ENCODE measurements at places on chromosomes 2 and 18.
A peak's percentile ranks its signal among the peaks of the same experiment; 100 is the strongest.

GRCh38 chr2:9231291-9232165, 24.9 kb downstream of the ASAP2 start:
- DNase-seq, result no peak

GRCh38 chr2:25168256-25169072, at the start of gene POMC:
Gene POMC (minus strand): TSS chr2:25168580. CDS start chr2:25164772, 3,808 bp downstream.
- no peak for DNase-seq

- no peak for DNase-seq
These were observed 131.5 kb downstream of the MAIP1 start for GRCh38 chr2:200086911-200087310.

- no peak for DNase-seq
These were observed 48.1 kb upstream of the VPS54 start for GRCh38 chr2:64067326-64067725.

GRCh38 chr2:43333101-43333655, 106.8 kb upstream of the ZFP36L2 start:
- no peak for DNase-seq

DNA sequence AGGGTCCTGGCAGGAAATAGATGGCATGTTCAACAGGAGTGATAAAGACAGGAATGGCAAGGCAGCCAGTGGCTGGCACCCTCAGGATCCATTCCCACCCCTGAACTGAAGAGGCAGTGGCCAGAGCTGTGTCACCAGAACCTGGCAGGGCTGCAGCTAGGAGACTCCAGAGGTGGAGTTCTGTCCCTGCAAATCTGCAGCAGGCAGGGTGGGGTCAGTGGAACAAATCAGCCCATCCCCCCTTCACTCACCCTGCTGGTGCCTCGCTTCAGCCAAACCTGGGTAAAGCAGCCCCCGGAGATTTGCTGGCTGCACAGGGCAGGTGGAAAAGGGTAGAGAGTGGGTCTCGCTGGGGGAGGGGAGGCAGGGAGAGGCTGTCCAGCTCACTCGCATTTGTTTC, 12.7 kb downstream of the INPP5D start:
- no peak for DNase-seq

DNA sequence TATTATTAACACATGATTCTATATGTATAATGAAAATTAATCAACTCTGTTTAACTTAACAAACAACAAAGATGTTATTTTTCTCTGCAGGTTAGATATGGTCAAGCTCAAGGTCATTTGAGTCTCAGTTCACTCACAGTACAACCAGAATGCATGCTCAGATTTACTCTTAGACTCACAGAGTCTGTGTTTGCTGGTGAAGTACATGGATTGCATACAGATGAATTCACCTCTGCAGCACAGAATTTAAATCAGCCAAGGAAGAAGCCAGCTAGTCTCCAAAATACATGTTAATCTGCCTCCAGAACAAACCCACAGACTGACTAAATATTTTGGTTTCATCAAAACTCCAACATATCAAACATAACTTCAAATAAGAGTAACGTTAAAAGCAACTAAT, 424.5 kb downstream of the RAD51AP2 start:
- DNase-seq, result no peak

DNA sequence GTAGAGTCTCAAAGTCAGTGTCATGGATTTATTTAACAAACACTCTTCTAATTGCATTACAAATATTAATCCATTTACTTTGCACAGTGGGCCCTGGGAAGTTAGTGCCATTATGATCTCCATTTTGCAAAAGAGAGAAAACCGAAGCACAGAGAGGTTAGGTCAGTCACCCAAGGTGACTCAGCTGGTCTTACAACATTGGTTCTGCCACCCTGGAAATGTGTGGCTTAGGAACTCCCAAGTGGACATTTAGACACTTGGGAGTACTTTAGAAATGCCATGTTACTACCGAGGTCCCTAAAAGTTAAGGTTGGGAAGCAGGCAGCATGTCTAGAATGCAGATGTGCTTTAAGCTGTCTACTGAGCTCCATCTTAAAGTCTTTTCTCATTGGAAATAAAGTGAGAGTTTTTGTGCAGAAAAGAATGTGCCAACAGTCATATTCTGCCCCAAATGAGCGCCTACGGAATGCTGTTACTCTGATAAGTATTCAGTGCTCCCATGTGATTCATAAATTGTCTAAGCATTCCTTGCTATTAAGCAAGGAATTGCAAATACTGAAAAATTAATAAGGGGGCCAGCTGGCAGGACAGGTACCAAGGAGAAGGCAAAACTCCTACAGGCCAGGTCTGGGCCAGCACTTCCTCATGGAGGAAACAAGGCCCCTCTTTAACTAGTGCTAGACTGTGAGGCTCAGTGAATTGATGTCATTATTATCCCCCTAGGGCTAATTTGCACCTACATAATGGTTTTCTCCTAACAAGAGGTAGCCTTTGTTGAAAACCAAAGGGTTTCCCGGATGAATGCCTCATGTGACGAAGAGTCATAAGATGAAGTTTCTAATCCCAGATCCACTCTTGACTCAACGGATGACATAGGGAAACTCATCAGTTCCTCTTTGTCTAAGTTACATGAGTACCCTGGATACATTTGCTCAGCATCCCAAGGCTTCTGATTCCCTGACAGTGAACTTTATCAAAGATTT, 16.3 kb downstream of the NRP2 start:
- no peak for DNase-seq

DNA sequence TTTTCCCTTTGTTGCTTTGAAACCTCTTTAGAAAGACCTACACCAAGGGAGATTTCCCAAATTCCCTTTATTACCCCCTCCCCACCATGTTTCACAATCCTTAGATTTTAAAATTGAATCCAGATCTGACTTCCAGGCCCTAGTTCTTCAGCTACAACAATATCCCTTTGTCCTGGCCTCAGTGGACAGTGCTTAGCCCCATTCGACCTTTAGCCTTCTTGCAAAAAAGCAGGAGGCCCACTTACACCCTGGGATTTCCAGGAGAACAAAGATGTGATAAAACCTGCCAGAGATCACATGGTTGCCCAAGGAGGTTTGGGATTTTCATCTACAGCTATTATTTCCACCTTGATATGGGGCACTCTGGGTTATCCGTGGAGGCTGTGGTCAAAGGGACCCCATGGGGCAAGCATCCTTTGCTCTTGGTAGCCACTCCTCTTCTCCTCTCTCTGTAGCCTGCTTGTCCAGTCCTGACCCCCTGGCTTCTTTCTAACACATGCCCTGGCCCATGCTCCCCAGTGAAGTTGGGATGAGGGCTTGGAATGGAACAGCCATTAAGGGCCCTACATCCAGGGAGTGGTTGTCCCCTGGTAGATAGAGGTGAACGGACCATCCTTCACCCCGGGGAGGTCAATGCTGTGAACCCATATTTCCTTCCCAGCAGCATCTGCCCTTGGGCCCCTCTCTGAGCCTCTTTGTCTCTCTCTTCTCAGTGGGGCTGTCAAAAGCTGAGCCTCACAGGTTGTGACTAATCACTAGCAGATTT, 267.4 kb downstream of the DYSF start:
- DNase-seq, result no peak

GRCh38 chr2:170567429-170567828, 147.7 kb upstream of the SP5 start:
- no peak for DNase-seq

GRCh38 chr2:240850756-240851077, 17.9 kb upstream of the AGXT start:
- DNase-seq, result no peak

GRCh38 chr2:33213244-33213643, 263.2 kb upstream of the RASGRP3 start:
- DNase-seq, result no peak

GRCh38 chr2:10646153-10646552, 43.6 kb downstream of the NOL10 start:
- no peak for DNase-seq

GRCh38 chr2:72146347-72147302, 1.0 kb downstream of the CYP26B1 start:
- peak; percentile 44 for DNase-seq

GRCh38 chr2:80354858-80355257, 50.3 kb upstream of the LRRTM1 start:
- no peak for DNase-seq

GRCh38 chr2:37831081-37831780, 93.9 kb upstream of the RMDN2 start:
- DNase-seq, result peak; percentile 75

- DNase-seq, result no peak
These were observed 37.0 kb downstream of the SMAD7 start for GRCh38 chr18:48913775-48914174.

GRCh38 chr2:141020346-141020745, 1110.5 kb downstream of the LRP1B start:
- no peak for DNase-seq

- no peak for DNase-seq
These were observed 100.3 kb upstream of the TFPI start for GRCh38 chr2:187654535-187654934.

DNA sequence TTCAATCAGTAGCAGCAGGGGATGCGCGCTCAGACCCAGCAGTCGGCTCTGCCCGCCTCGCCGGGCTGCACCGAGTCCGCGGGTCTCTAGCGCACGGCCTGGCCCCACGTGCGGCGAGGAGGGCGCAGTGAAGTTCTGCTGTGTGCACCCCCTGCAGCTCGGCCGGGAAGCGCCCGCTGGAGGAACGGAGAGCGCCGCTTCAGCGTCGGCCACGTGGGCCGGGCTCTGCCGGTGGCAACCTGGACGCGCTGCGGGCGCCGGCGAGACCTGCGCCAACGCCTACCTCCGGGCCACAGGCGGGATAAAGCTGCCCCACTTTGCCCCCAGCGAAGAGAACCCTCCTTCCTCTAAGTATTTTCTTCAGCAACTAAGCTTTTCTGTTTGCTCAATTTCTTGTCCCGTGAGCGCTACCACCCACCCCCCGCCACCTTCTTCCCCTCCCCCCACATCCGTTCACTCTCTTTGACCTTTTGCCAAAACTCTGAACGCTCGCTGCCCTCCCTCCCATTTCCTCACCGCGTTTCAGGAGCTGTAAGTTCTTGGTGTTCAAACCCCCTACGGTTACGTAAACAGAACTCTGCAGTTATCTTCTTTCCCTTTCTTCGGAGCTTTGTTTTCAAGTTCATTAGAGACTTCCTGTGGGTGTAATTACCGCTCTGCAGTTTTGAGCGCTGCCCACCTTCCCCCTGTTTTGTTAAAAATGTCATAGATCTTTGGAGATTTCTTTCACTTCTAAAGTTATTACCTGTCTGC, 42.6 kb upstream of the EDAR start:
- DNase-seq, result peak; percentile 66

- no peak for DNase-seq
These were observed 24.3 kb downstream of the OSBPL1A start for GRCh38 chr18:24373328-24373727.

DNA sequence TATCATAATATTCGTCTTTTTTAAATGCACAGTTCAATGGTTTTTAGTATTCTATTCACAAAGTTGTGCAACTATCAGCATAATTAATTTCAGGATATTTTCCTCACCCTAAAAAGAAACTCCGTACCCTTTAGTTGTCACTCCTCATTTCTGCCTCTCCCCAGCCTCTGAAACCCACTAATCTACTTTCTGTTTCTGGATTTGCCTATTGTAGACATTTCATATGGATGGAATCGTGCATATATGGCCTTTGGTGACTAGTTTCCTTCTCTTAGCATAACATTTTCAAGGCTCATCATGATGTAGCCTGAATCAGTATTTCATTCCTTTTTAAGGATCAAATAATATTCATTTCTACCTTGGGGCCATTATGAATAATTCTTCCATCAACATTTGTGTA, 18.5 kb downstream of the NEURL3 start:
- DNase-seq, result no peak

- DNase-seq, result no peak
These were observed 61.9 kb upstream of the HK2 start for GRCh38 chr2:74772046-74772445.

GRCh38 chr2:162676515-162676914, 162.1 kb downstream of the KCNH7 start:
- DNase-seq, result no peak

GRCh38 chr18:28063271-28063761, 113.6 kb downstream of the CDH2 start:
- no peak for DNase-seq

DNA sequence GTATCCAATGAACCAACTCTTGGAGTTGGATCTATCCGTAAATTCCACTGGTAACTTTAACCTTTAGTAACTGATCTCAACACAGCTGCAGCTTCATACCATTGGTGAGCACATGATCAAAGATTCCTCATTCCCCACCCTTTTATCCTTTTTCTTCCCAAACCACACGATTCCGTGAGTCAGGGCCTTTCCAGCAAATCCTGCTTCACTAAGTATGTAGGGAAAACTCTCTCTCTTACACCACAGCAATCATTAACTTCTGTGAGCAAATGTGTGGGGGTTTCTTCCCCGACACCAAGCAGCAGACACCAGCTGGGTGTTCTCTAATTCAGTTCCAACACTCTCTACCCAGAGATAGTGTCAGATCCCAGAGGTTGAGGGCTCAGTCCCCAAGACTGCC, 23.5 kb downstream of the ELP2 start:
- no peak for DNase-seq

- no peak for DNase-seq
These were observed 246.0 kb downstream of the CLIP4 start for GRCh38 chr2:29361231-29361630.

GRCh38 chr18:8381821-8382459, 227.3 kb upstream of the RAB12 start:
- DNase-seq, result no peak

GRCh38 chr2:200616193-200616592, 30.4 kb downstream of the AOX1 start:
- no peak for DNase-seq

- peak; percentile 79 for DNase-seq
These were observed at the start of gene CNRIP1 for GRCh38 chr2:68319398-68320117. Gene CNRIP1 (minus strand): TSS chr2:68319949. CDS start chr2:68319400, 549 bp downstream.

DNA sequence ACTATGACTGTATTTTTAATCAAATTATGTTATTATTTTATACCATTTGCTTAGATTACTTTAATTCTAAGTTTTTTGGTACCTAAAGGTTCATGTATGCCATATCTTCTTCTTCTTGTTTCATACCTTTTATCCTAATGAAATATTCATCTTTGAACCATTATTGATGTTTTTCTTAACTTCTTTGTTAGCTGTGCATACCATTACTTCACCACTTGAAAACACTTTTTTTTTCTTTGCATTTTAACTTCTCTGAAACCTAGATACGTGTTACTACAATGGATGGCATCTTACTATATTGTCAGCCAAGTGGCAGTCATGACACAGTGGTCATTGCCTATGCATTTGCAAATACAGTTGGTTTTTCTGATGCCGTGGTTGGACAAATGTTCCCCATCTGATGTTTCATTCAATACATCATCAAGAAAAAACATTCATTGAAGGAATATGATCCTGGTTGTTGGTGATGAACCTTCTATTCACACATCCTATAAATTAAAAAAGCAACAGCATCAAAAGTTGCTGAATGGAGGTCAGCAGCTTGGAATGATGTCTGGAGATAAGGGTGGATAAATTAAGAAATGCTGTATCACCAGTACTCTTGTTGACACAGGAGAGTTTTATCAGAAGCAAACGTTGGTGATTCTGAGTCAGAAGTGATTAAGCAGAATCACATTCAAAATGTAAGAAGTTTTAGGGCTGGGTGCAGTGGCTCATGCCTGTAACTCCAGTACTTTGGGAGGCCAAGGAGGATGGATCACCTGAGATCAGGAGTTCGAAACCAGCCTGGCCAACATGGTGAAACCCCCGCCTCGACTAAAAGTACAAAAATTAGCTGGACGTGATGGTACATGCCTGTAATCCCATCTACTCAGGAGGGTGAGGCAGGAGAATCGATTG, 7.4 kb downstream of the IL36A start:
- no peak for DNase-seq

GRCh38 chr2:12819103-12819475, 102.4 kb downstream of the TRIB2 start:
- peak; percentile 71 for DNase-seq

GRCh38 chr18:45670281-45670962, 53.6 kb upstream of the SLC14A1 start:
- DNase-seq, result peak; percentile 55

GRCh38 chr2:70192516-70192915, 1.7 kb upstream of the C2orf42 start:
- no peak for DNase-seq
